ENCODE measurements at places on chromosomes 6 and 20.

GRCh38 chr20:64106435-64106961 is 867 bp downstream of the NPBWR2 start:
- no peak for DNase-seq

DNA sequence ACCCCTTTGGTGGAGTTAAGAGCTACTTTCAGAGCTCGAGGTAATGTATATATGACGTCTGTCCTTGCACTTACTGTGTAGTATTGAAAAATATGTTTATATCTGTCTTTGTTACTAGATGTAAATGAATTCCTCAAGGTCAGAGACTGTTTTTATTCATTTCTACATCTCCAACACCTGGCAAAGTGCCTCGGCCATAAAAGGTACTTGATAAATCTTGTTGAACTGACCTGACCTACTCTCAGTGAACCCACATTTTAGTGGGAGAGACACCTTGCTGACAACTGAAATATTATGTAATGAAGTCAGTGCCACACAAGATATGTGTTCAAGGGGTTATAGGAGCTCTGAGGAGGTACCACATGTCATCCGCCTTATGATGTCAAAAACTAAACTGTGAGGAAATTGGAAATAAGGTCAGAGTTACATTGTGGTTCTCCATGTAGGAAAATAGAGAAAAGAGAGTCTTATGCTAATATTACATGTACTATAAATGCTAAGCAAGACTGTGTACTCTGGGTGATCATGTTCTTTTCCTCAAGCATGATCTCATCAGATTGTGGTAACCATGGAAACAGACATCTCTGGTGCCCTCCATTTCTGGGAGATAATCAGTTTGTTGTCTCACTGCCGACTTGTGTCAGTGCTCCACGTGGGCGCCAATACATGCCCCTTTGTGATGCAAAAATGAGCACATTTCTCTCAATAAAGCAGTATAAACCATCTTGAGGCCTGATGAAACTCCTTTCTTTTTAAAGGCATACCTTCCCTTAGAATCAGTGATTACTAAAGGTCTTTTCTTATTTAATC is 5.7 kb upstream of the TMEM30A start:
- no peak for DNase-seq

DNA sequence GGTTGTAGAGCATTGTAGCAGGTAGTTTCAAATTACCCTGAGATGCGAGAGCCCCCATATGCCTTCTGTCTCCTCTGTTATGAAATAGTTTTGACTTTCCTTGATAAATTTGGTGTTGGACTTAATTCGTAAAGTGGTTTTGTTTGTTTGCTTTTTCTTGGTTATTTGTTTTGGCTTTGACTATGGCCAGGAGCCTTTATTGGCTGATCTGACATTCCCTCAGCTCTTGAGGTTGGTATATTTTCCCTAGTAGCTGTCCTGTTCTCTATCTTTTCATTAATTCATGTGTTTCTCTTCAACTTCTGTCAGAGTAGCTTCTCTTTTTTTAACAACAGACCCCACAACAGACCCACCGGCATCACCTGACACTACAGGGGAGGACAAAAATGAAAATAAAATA is 457.4 kb upstream of the MANEA start:
- DNase-seq: no peak

- DNase-seq: no peak
Observed at GRCh38 chr6:4883298-4883697, 107.1 kb downstream of the CDYL start.

- DNase-seq: no peak
Observed at GRCh38 chr6:41545247-41545702, 906 bp upstream of the FOXP4 start.

GRCh38 chr6:12962987-12963386 is 246.4 kb downstream of the PHACTR1 start:
- no peak for DNase-seq

DNA sequence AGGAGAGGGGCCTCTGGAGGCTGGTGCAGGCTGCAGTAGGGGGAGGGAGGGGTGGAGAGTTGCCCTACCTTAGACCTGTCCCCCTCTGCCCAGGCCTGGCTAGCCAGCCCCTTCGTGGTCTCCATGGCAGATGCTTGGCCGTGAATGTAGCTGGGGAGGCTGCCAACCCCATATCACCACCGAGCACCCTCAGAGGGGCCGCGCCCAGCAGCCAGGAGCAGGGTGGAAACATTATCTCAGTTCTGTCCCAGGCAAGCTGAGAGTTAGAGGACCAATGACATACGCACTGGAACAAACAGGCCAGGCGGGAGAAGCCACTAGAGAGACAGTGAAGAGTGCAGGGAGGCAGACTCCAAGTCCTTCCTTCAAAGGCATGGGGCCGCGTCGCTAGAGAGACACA is 66.5 kb downstream of the LRFN2 start:
- no peak for DNase-seq

GRCh38 chr6:101113468-101114260 is 232.5 kb upstream of the ASCC3 start:
- DNase-seq: no peak

DNA sequence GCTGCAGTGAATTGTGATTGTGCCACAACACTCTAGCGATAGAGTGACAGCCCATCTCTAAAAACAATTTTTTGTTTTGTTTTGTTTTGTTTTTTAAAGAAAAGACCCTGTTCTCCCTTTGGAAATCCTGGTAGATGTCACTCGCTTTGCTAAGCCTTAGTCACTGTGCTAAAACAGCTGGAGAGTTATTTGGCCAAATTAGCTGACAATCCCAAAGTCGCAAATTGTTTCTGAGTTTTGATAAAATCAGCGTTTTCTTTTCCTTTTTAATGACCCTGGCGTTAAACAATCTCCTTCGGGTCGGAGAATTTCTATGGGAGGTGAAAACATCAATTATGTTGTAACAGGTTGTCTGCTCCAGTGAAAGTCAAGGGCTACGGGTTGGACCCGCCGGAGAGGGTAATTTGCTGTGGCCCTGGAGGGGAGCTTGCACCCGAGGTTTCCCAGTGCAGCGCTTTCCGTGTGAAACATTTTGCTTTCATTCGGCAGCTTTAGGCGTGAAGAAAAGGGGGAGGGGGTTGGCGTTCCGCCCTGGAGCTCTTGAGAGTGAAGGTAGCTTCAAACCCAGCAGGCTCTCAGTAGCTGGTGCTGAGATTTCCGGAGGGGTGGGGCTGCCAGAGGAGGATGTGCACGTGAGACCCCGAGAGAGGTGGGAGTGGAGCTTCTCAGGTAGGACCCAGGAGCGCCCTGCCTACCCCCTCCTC is 296.6 kb downstream of the PHACTR1 start:
- no peak for DNase-seq

DNA sequence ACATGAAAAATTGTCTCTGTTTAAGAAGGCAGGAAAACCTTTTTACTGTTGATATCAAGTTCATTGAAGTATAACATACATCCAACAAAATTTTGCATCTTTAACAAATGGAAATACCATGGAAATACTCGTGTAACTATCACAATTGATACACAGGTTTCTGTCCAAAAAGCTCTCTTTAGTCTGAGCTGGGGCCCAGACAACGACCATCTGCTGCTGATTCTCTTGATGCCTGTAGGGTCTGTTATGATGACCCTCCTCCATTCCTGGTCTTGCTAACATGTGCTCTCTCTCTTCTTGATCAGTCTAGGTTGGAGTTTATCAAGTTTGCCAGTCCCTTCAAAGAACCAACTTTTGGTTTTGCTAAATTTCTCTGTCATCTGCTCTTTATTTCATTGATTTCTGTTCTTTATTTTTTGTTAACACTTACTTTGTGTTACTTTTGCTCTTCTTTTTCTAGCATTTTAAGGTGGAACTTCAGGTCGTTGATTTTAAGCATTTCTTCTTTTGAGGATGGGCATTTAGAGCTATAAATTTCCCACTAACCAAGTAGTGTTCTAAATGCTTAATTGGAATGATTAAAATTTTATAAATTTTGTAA is 116.8 kb downstream of the PSMB1 start:
- no peak for DNase-seq

- no peak for DNase-seq
Observed at GRCh38 chr6:29739882-29740261, 16.6 kb downstream of the HLA-F start.

DNA sequence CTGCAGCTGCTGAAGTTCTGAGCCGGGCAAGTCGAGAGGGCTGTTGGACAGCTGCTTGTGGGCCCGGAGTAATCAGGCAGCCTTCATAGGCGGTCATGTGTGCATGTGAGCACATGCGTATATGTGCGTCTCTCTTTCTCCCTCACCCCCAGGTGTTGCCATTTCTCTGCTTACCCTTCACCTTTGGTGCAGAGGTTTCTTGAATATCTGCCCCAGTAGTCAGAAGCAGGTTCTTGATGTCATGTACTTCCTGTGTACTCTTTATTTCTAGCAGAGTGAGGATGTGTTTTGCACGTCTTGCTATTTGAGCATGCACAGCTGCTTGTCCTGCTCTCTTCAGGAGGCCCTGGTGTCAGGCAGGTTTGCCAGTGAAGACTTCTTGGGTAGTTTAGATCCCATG is 21.2 kb upstream of the MAPK13 start:
- DNase-seq: no peak

DNA sequence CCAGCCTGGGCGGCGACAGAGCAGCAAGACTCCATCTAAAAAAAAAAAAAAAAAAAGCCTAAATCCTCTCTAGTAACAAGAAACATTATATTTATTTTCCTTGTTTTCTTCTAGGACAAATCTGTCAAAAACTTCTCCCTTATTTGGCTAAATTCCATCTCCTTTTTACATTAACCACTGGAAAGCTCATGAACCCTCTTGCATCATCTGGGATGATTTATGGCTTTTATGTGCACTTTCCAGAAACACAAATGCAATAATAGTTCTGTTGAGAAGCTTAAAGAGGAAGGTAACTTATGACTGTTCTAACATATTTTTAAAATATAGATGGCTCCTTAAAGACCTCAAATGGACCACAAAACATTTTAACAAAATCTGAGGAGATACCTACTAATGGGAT is 526.1 kb upstream of the SPTLC3 start:
- DNase-seq: no peak

GRCh38 chr20:23233341-23233740 is 117.2 kb upstream of the NXT1 start:
- no peak for DNase-seq

DNA sequence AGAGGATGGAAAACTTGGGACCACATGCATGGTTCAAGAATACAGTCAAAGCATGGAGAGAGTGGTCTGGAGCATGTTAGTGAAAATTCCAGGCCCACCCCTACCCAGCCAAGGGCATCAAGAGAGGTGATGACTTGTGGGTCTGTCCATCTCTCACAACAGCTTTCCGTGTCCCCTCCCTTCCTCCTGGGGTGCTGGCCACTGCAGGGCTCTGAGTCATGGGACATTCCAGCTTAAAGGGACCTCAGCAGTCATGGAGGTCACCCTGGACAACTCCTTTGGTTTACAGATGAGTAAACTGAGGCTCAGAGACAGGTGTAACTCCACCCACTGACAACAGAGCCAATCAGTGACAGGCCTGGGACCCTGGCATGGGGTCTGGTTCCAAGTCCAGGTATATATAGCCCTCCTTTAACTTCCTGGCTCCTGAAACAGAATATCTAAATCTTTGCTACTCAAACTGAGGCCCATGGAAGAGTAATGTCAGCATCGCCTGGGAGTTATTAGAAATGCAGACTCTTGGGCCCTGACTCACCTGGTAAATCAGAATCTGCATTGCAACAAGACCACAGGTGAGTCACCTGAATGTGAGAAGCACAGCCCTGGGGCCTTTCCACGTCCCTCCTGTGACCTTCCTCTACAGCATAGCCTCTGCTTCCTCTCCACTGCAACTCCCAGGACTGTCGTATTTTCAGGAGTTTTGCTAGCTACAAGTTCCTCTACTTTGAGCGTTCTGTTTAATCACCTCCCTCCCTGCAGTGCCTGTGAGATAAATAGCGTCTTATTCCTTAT is 170.2 kb downstream of the ZDHHC14 start:
- no peak for DNase-seq

DNA sequence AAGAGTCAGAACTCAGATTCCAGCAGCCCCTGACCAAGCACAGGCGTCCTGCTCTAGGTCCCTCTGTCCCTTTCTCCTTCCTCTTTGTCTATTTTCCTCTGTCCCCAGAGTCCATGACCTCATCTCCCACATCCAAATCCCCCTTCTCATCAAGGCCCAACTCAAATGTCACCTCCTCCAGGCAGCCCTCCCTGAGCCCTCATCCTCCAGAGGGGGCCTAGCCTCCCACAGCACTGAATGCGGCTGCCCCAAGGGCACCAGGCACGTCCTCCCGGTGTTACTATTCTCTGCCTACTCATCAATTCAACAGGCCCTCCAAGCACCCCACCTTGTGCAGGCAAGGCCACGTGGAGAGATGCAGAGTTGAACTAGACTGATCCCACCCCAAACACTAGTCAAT is 49.7 kb downstream of the GRM4 start:
- no peak for DNase-seq

- DNase-seq: no peak
Observed at GRCh38 chr6:1597924-1598323, 11.8 kb upstream of the FOXC1 start.

DNA sequence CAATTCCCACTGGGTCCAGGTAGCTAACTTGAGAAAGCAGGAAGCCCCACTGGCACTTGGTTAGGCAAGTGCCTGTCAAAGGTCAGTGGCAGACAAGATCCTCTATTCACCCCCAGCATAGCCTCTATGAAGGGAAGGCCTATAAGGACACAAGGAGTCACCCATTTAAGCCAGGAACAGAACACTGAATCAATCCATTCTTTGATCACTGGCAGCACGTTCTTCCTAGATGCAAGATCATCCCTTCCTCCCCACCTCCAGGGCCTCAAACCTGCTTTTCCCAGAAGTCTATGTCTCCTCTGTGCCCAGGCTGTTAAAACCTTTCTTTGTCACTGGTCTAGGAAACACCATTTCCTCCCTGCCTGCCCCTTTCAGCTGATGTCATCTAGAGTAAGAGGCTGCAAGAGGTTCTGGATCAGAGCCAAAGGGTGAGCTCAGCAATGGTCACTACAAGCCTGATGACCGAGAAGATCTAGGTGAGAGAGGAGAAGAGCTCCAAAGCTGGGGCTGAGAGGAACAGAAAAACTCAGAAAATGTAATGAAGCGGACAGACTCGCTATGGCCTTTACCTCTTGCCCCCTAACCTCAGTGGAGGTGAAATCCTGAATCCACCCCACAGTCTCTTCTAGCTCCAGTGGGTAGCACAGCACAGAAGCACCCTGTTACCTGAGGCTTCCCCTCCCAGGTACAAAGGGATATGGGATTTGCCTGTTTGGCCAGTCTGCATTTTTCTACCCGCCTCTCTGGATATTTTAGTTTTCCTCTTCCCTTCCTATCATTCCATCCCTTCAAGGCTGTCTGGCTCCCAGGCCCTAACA is 1.8 kb downstream of the GTPBP2 start:
- no peak for DNase-seq

DNA sequence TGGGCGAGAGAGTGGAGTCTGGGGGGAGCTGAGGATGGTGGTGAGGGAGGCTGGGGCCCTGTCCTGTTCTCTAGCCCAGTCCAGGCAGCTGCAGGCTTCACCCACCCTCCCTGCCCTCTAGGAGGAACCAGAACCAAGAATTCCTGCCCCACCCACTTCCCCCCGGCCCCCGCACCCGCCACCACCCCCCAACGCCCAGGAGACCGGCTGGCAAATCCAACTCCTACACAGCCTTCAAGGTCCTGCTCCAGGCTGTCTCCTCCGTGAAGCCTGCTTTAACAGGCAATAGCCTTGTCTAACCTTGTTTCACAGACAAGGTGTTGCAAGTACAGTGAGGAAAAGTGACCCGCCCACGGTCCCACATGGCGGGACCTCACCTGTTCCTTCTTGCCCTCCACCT is 2.4 kb downstream of the SPDEF start:
- no peak for DNase-seq
